ENCODE measurements at places on chromosomes 12 and 14.

GRCh38 chr14:56650979-56651378 is 71.4 kb downstream of the TMEM260 start:
- no peak for DNase-seq

- DNase-seq: no peak
Measured at GRCh38 chr12:118560733-118561132, 184.4 kb downstream of the SUDS3 start.

DNA sequence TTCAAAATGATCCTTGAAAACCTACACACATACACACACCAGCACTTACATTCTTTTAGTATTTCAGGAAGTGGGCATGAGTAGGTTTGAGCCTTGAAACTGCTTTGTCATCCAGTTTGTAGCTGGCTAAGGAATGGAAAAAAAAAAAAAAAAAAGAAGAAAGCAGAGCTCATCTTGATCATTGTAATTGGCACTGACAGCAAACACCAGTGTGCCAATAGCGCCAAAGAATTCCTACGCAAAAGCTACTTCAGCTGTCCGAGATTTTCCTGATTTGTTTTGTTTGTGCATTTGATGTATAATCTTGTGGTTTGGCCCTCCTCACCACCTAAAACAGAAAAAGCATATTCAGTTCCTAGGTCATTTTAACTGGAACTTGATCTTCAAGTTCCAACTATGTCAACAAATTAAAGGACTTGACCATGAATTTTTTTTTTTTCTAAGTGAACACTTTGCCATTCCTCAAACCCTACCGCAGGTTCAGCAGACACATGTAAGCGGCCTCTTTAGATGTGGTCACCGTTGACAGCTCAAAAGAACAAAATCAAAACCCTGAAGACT is 57.3 kb downstream of the FLRT2 start:
- no peak for DNase-seq

DNA sequence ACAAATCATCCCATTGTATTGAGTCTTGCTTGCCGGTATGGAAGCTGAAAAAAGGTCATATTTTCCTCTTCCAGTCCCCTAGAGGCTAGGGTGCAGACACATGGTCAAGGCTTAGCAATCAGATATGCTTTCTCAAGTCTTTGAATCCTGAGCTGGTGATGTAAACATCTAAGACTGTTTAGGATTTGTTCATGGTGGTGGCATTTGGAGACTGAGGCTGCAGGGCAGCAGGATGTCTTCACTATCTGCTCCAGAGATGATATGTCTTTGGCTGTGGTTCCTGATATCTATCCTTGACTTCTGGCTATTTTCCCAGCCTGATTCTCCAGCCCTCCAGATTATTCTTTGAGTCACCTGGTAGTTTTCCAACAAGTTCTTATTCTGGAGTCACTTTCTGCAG is 50.5 kb upstream of the DACT1 start:
- DNase-seq: no peak

DNA sequence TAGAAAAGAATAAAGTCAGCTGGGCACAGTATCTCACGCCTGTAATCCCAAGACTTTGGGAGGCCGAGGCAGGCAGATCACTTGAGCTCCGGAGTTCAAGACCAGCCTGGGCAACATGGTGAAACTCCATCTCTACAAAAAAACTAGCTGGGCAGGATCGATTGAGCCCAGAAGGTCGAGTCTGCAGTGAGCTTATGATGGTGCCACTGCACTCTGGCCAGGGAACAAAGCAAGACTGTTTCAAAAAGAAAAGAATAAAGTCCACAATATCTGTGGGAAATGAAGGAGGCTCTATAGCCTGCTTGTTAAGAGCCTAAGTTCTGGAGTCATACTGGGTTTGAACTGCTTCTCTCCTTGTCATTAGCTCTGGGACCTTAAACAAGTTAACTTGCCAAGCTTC is 7.9 kb downstream of the MAPK1IP1L start:
- no peak for DNase-seq
